ENCODE measurements at places on chromosomes 2 and 18.

- H3K4me1 ChIP-seq = peaks cover 34% of the 10 kb centered on the region
- H3K27ac ChIP-seq = no peak overlapping the region
- H3K4me3 ChIP-seq = no peak overlapping the region
- no peaks in the 10 kb centered on the region for H3K36me3 ChIP-seq
Observed at GRCh38 chr2:158782136-158782535, 13.0 kb upstream of the DAPL1 start.

- no peak overlapping the region for H3K27ac ChIP-seq
- no peak for DNase-seq
- peaks cover 7% of the 10 kb centered on the region for H3K36me3 ChIP-seq
Observed at GRCh38 chr2:239177325-239177724, 223.5 kb downstream of the HDAC4 start.

DNA sequence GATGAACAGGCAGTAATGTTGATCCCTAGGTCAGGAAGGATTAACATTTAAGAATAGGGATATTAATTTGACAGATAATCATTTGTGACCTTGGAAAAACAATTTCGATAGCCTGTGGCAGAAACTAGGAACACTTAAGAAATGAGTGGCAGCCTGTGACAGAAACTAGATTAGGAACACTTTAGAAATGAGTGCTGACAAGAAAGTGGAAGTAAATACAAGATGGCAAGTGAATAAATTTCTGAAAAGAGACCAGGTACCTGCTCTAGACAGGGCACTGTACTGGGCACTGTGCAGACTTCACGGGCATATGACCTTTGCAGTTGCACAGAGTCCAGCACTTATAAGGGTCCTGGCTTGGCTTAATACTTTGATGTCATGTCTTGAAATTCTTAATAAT lies 5.5 kb upstream of the HNRNPA3 start:
- H3K4me3 ChIP-seq = no peak overlapping the region
- H3K36me3 ChIP-seq = no peaks in the 10 kb centered on the region
- no peak overlapping the region for H3K27ac ChIP-seq

- no peak for DNase-seq
- no peaks in the 10 kb centered on the region for H3K4me1 ChIP-seq
- no peak overlapping the region for H3K27ac ChIP-seq
Observed at GRCh38 chr2:39932198-39932597, 153.1 kb upstream of the THUMPD2 start.

DNA sequence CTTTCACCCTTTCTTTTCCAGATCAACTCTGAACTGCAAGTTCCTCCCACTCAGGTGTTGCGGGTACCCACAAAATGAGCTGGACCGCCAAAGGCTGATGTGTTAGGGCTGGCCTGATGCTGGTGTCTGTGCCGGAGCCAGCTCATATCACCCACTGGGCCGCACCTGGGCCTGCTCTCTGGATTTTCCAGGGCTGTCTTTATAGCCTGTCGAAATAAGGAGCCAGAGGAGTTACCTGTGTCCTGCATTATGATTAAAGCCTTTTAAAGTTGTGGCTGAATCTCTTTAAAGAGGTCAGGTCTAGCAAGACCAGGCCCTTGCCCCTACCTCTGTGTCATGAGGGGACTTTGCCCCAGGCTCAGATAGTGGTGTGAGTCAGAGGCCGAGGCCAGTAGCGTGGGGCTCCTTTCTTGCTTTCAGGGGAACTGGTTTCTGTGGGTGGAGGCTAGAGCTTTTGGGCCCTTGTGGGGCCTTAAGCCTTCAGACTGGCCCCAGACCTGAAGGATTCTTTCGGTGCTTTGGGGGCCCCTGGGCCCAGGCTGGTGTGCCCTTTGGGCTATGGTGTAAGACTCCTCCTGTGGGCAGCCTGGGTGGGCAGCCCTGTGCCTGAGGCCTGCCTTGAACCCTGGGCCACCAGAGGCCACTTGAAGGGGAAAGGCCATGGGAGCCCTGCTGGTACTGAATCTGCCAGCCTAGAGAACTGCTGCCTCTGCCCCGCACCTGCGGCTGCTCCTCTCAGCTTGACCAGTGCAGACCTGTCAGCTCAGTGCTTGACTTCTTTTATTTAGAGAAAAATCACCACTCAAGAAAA lies 21.3 kb downstream of the OTOF start:
- no peaks in the 10 kb centered on the region for H3K4me1 ChIP-seq
- no peak for DNase-seq
- H3K36me3 ChIP-seq = no peaks in the 10 kb centered on the region
- no peak overlapping the region for H3K4me3 ChIP-seq
- no peaks in the 10 kb centered on the region for H3K27me3 ChIP-seq
- H3K27ac ChIP-seq = no peak overlapping the region

- H3K4me3 ChIP-seq = no peak overlapping the region
- H3K27me3 ChIP-seq = no peaks in the 10 kb centered on the region
- H3K27ac ChIP-seq = no peak overlapping the region
- no peaks in the 10 kb centered on the region for H3K4me1 ChIP-seq
- no peaks in the 10 kb centered on the region for H3K36me3 ChIP-seq
- DNase-seq = no peak
Observed at GRCh38 chr2:180747728-180748127, 232.7 kb upstream of the UBE2E3 start.

DNA sequence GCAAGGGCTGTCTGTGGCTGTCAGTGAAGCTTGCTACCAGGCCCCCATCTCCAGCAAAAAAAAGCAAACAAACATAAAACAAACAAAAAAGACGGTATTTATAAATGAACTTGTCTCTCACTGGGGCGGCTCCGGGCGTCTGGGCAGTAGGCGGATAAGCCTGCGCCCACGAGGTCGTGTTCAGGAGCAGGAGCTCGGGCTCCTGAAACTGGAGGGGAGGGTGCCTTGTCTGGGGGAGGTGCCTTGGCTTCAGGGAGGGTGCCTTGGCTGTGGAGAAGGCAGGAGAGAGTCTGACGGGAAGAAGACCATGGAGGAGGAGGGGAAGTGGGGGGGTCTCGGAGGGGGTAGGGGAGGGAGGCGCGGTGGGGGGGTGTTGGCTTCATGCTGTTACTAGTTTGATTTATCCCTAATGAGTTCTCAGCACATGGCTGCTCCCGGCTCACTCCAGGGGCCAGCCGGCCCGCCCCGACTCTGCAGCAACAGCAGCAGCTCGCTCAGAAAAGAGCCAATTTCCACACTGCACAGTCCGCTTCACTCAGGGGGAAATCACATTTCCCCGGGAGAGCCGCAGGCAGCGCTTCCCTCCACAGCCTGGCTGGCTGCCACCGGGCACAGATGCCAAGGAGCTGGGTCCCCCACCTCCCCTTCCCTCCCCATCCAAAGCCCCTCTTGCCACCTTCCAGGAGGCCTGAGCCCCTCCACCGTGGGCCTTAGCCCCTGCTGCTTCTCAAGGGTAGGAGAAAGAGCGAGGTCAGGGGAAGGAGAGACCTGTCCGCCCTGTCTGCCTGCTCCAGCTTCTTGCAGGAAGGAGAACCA lies 38.7 kb downstream of the PSD4 start:
- H3K4me1 ChIP-seq = no peaks in the 10 kb centered on the region
- no peaks in the 10 kb centered on the region for H3K36me3 ChIP-seq
- no peak overlapping the region for H3K4me3 ChIP-seq

DNA sequence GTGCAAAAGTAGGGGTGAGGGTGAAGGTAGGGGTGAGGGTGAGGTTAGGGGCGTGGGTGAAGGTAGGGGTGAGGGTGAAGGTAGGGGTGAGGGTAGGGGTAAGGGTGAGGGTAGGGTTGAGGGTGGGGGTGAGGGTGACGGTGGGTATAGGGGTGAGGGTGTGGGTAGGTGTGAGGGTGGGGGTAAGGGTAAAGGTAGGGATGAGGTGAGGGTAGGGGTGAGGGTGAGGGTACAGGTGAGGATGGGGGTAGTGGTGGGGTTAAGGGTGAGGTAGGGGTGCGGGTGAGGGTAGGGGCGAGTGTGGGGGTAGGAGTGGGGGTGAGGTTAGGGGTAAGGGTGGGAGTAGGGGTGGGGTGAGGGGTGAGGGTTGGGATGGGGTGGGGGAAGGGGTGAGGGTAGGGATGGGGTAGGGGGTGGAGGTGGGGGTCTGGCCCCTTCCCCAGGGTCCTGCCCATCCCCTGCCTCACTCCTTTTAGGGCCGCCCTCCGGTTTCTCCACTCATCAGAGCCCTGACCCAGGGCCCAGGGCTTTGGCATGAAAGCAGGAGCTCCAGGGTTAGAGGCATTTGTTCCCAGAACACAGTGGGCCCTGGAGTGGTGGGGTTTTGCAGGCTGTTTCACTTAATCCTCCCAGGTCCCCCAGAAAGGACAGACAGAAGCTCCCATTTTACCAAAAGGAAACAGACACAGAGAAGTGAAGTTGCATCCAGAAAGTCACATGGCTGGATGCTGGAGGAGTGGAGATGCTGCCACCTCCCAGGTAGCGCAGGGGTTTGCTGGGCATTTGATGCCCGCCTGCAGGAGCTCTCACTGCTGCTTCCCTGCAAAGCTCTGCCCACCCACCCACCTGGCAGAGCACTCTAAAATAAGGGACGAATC lies 26.9 kb downstream of the SNORC start:
- no peak overlapping the region for H3K27ac ChIP-seq
- H3K4me1 ChIP-seq = no peaks in the 10 kb centered on the region
- H3K27me3 ChIP-seq = no peaks in the 10 kb centered on the region
- no peak overlapping the region for H3K4me3 ChIP-seq
- H3K36me3 ChIP-seq = no peaks in the 10 kb centered on the region

GRCh38 chr18:10560452-10561045 lies 34.7 kb downstream of the NAPG start:
- H3K4me3 ChIP-seq = peak overlapping the region; percentile 58

GRCh38 chr2:45008296-45009129 lies 739 bp downstream of the SIX2 start:
- H3K36me3 ChIP-seq = peaks cover 7% of the 10 kb centered on the region
- DNase-seq = no peak
- H3K4me1 ChIP-seq = peaks cover 3% of the 10 kb centered on the region
- H3K27me3 ChIP-seq = no peaks in the 10 kb centered on the region
- H3K4me3 ChIP-seq = peak overlapping the region; percentile 87

All from thoracic aorta (tissue), 2 donors.